ENCODE measurements at places on chromosomes 6 and 20.

GRCh38 chr6:46652232-46652602 is 401 bp downstream of the CYP39A1 start:
- no peak for DNase-seq

- DNase-seq: no peak
These were observed 85.4 kb downstream of the EYA4 start for GRCh38 chr6:133326584-133326983.

DNA sequence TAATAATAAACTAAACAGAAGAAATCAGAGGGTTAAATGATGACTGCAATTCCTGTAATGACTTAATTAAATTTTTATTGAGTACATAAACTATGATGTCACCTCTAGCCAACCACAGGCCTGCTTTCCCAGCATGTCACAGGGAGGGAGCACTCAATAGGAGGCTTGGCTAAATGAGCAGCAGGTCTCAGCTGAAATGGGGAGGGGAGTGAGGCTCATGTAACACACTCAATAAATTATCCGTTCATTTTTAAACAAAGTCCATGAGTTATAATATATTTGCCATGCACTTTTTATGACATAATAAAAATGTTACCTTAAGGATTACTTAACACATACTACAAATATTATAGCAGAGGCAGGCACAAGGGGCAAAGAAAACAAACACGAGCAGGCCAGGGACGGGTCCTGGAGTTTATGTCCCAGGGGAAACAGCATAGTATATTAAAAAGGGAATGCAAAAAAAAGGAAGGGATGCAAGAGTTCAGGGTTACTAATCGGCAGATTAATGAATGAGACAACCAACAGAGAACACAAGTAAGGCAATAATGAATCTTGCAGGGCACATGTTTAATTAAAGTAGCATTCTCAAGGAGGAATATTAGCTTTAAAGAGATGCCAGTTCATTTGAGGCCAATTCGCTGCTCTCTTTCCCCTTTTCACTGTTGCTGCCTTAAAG is 27.1 kb upstream of the FAM83C start:
- DNase-seq: no peak

DNA sequence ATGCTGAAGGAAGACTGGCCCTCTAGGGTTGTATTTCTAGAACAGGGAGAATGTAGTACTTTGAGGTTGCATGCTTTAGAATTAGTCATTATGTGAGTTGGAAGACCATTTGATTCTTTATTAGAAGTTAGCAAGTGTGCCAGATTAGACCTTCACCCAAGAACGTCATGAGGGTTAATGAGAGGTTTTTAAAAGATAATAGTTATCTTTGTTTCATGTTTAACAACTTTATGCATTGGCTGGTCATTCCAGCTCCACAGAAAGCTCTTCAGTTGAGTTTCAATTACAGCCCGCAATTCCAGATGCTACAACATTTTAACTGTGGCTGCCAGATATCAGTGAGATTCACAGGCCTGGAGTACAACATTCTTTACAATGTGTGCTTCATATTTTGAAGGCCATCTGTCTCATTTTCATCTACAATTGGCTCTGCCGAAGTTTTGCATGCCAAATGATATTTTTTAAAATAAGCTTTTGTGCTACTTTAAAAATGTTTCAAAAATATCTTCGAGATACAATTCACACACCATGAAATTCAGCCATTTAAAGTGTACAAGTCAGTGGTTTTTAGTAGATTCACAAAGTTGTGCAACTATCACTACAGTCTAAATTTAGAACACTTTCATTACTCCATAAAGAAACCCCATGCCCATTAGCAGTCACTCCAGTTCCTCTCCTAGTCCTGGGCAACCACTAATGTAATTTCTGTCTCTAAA is 61.1 kb upstream of the FBXO30 start:
- DNase-seq: no peak

DNA sequence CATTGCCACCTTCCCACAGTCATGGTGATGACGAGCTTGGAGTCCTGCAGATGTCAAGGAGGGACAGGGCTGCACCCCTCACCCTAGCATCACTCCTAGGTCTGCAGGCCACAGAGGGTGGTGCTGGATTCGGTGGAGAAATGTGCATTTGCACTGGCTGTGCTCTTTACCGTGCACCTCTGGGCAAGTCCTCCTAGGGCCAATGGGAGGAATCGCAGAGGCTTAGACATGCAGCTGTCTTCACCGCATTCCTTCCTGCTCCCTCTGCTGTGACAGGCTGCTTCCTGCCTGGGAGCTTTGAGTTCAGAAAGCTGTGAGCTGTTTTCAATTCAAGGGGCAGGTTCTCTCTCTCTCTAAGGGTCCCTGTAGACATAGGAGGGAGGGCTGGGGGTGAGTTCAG is 85.1 kb downstream of the EDN3 start:
- DNase-seq: no peak

GRCh38 chr6:69232496-69232895 is 564.3 kb downstream of the LMBRD1 start:
- DNase-seq: no peak

- DNase-seq: no peak
These were observed 8.5 kb upstream of the TUBB2A start for GRCh38 chr6:3165631-3166534.

DNA sequence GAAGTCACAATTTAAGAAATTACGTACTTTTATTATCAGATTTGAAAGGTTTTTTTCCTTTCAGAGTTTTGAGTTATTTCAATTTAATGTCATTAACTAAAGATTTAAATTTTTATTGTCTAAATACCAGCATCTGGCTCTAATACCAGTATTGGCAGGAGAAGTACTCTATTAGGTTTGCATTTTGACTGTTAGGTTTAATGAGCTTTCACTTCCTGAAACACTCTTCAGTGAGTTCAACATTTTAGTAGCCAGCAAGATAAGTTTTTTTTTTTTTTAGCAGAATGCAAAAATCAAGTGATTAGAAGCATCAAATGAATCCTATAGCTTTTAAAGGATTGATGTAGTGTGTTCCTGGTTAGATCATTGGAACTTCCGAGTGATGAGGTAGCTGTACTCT is 34.0 kb upstream of the SCGN start:
- no peak for DNase-seq

GRCh38 chr20:61219021-61219431 is 33.0 kb upstream of the CDH4 start:
- no peak for DNase-seq

DNA sequence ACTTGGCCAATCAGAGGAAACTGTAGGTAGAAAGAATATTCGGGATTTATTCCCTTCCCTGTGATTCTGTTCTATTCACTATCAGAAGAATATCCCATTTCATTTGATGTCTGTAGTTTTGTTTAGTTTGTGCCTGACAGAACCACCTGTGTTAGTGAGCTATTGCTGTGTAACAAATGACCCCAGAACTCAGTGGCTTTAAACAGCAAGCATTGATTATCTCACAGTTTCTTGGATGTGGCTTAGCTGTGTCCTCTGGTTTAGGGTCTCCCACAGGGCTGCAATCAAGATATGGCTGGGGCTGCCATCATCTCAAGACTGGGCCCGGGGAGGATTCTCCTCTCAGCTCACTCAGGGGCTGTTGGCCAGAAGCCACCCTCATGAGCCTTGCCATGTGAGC is 143.7 kb downstream of the ZDHHC14 start:
- no peak for DNase-seq

DNA sequence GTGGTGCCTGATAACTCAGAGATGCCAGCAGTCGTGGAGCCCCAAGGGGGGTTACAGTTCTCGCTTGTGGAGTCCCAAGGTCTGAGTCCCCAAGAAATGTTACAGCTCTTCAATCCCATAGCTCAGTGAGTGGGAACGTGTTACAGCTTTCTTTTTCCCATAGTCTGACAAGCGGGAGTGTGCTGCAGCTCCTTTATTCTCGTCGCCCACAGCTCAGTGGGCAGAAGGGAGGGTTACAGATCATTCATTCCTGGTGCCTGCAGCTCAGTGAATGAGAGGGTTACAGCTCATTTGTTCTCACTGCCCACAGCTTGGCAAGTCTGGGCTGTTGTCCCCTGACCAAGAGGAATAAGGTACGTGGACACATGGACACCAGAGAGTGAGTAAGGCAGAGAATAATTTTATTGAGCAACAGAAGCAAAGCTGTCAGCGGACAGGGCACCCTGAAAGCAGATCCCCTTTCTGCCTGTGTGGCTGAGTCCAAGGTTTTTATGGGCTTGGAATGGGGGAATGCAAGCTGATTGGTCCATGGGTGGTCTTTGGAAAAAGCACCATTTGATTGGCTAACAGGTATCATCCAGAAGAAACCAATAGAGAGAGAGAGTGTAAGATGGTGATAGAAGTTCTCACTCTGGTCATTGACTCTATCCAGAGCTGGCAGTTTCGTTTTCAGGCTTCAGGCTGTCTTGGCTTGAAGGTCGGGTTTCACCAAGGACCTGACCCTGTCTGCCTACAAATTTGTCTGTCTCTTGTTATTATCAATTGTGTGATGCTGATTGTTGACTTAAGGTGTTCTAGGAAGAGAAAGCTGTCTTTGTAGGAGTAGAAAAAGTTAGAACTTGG is 16.4 kb downstream of the RNF217 start:
- no peak for DNase-seq

GRCh38 chr6:21772884-21773575 is 179.5 kb downstream of the SOX4 start:
- no peak for DNase-seq

GRCh38 chr6:39035681-39036080 is 12.9 kb upstream of the GLP1R start:
- no peak for DNase-seq

GRCh38 chr6:36912586-36912985 is 26.8 kb downstream of the C6orf89 start:
- peak; percentile 35 for DNase-seq

DNA sequence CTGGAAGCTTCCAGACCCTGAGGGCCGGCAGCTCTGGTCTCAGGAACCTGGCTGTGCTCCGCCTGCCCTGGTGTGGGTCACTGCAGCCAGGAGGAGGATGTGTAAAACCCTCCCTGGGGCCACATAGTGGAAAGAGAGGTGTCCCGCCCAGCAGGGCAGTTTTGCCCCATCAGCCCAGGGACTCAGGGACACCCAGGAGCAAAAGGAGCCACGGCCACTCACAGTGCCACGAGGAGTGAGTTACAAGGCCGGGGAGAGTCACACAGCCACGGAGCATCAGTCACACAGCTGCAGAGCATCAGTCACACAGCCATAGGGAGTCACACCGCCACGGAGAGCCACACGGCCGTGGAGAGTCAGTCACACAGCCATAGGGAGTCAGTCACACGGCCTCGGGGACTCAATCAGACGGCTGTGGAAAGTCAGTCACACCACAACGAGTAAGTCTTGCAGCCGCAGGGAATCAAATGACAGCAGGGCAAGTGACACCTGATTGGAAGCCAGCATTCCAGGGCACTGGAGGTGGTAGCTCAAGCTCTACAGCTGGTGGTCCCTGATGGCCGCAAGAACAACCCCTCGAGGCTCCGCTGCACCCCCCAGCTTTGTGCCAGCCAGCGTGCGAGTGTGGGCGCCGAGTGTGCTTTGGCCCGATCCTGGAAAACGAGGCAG is 60.9 kb downstream of the DLL1 start:
- DNase-seq: no peak

- DNase-seq: no peak
These were observed 53.5 kb upstream of the PLCB1 start for GRCh38 chr20:8078528-8078914.

DNA sequence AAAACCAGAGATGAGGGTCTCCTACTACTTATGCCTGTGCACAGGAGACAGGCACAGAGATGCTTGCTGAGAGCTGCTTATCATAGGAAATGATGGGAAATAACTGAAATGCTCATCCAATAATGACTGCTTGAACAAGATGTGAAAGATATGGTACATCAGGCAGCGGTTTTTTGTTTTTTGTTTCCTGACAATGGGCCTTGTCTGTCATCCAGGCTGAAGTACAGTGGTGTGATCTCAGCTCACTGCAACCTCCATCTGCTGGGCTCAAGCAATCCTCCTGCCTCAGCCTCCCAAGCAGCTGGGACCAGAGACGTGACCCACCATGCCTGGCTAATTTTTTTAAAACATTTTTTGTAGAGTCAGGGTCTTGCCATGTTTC is 1.2 kb upstream of the RIPOR3 start:
- DNase-seq: no peak

GRCh38 chr6:35719830-35720733 is 16.8 kb upstream of the ARMC12 start:
- no peak for DNase-seq

DNA sequence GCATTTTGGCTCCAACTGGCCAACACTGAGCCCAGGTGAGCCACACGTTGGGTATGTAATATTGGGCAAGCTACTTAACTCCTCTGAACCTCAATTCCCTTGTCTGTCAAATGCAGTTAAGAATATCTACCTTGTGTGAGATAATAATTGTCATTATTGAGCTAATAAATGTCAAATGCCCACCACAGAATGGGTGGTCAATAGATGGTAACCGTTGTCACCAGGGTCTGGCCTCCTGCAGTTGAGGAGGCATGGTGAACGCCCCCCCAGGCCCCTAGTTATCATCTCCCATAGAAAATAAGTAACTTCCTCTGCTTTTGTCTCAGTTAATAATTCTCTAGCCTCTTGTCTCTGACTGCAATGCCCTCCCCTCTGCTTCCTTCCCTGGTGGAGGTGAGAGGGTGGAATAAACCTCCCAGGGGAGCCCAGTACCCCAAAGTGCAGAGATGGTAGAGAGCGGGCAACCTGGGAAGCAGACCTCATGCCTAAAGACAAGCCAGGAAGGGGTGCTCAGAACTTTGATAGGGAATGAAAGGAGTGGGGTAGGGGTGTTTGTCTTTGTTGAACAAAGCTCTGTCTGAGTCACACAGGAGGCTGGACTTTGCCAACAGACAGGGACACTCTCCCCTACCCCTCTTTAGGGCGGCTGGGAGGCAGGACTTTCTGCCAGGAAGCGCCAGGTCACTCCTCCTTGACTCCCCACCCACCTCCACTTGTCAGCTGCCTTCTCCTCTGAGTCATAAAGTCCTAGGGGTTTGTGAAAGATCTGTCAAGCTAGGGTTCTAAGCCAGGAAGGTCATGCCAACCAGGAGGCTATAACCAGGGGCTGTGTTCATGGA is 1.3 kb upstream of the UNC5CL start:
- DNase-seq: no peak

GRCh38 chr20:38203981-38204357 is 38.9 kb upstream of the TGM2 start:
- no peak for DNase-seq

- no peak for DNase-seq
These were observed 2.0 kb upstream of the PACSIN1 start for GRCh38 chr6:34463849-34464248.

GRCh38 chr6:14573703-14574290 is 456.2 kb downstream of the CD83 start:
- no peak for DNase-seq

DNA sequence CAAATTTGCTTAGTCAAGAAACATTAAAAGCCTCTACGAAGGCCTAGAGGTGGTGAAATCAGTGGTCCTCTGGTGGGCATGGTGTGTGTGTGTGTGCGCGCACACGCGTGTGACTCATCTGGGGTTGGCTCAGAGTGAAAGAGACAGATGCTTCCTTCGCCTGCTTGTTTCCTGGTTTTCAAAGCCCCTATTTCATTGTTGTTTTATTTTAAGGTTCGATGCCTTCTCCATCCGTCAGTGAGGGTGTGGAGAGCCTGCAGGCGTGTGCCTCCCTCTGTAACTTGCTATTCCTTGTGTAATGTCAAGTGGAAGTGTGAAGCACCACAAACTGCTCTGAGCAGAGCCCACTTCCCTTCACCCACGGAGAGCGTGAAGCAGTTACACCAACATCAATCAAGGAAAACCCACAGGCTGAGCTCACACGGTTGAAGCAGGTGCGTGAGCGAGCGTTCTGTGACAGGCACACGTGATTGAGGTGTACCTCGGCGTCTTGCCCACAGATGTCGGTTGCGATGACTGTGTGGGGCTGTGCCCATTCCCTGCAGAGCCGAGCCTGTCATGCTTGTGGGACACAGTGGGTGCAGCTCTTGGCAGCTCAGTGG is 233.9 kb downstream of the PRL start:
- peak; percentile 29 for DNase-seq

- no peak for DNase-seq
These were observed 14.4 kb downstream of the ENTPD6 start for GRCh38 chr20:25209911-25210310.
